Bronchial epithelial cell (primary cell): ENCODE measurements at places on chromosomes 11 and 22. TPM values are rescaled to one million over a fixed set of nuclear protein-coding genes. Genes with fewer than 3 reads are reported as not detected.
A peak's percentile ranks its signal among the peaks of the same experiment; 100 is the strongest.

GRCh38 chr11:103055221-103055890 is 36.6 kb downstream of the DCUN1D5 start:
- peak; percentile 46 for DNase-seq

DNA sequence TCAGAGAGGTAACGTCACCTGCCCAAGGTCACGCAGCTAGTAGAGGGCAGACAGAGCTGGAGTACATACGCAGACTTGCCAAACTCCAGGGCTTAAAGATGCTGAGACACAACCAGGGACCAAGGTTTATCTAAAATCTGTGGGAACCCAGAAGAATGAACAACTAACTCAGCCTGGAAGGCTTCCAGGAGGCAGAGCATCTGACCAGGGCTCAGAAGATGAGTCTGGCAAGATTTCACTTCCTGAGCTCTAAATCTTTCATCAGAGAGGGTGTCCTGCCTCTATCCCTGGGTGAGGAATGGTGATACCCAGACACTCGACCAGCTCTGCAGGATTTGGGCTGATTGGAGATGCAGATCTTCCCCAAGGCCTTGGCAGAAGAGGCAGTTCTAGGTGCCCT is 9.1 kb downstream of the GAL3ST1 start:
- no peak for DNase-seq

Gene SLC22A6
- total RNA-seq, result not detected in 2 replicates

Gene SFI1
- 9.0 and 14.5 TPM in 2 replicates for total RNA-seq

Gene KCTD14
- 0.77 and 1.3 TPM in 2 replicates for total RNA-seq
